ENCODE measurements at places on chromosomes 7 and 10. TPM values are rescaled to one million over a fixed set of nuclear protein-coding genes. Genes with fewer than 3 reads are reported as not detected.

Gene PNLIP
- total RNA-seq, result not detected

Gene PYROXD2
- 5.8 TPM for total RNA-seq

Gene NUDT5
- total RNA-seq, result 56.8 TPM

Gene CALML5
- not detected for total RNA-seq

Gene NEUROD6
- total RNA-seq, result not detected

Gene EBF3
- not detected for total RNA-seq

Gene C10orf71
- not detected for total RNA-seq

Gene COL28A1
- total RNA-seq, result 0.14 TPM

Gene ACBD5
- total RNA-seq, result 24.6 TPM

Gene CYP2C19
- not detected for total RNA-seq

Gene STK32C
- total RNA-seq, result 12.2 TPM

Gene KIFBP
- 34.1 TPM for total RNA-seq

Gene TAS2R41
- not detected for total RNA-seq

Gene PRLHR
- not detected for total RNA-seq

Gene C10orf62
- total RNA-seq, result not detected

Gene OR6B1
- total RNA-seq, result not detected

Gene PAX4
- not detected for total RNA-seq

Gene ICA1
- total RNA-seq, result 20.7 TPM

Gene NUDT13
- total RNA-seq, result 1.9 TPM

Gene KCNH2
- total RNA-seq, result 4.1 TPM

Gene ASB10
- not detected for total RNA-seq

All from kidney epithelial cell (primary cell).